ENCODE measurements at places on chromosomes 2 and 18.

DNA sequence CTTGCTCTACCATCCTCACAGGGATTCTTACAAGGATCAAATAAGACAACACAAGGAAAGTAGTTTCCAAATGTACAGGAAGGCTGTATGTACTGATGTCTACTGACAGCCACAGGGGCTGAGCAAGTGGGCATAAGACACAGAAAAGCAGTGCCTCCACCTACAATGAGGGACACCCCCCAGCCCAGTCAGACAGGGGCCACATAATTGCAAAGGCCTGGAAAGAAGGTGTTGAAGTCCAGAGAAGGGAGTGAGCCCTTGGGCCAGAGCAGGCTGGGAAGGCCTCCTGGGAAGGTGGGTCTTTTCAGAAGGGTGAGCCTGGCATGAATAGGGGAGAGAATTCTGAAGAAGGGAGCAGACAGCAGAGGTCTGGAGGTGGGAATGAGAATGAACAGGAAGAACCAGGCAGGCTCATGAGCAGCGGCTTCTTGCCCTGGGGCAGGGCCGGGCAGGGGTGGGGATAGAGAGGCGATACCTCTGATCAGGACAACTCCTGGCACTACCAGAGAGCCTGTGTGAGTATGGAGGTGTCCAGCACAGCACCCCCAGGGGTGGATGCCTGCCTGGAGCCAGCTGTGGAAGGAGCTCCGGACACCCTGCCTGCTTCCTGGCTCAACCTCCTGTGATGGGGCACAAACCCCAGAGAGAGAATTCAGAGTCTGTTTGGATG is 30.1 kb downstream of the HS1BP3 start:
- DNase-seq = no peak

GRCh38 chr2:42196070-42196402 is 26.9 kb downstream of the EML4 start:
- DNase-seq = no peak

GRCh38 chr2:233438573-233439147 is 84.4 kb downstream of the DGKD start:
- no peak for DNase-seq

DNA sequence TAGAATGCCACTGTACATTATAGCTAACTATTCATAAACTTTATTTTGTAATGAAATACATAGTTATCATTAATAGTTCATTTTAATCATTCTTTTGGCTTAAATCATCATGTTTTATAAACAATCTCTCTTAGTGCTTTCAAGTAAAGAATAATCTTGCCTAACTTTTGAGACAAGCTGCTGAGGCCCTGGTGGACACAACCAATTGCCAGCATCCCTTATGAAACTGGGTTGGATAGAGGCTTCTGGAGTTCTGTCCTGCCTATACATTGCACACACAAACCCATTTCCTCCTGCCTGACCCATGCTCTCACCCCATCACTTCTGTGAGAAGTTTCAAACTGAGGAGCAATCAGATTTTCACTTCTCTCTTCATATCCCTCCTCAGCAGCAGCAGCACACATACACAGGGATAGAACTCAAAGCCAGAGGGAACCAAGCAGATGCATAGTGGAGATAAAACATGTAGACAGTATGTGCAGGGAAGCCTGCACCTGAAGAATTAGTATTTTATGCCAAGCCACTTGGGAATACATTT is 450.0 kb upstream of the SLC14A2 start:
- no peak for DNase-seq

DNA sequence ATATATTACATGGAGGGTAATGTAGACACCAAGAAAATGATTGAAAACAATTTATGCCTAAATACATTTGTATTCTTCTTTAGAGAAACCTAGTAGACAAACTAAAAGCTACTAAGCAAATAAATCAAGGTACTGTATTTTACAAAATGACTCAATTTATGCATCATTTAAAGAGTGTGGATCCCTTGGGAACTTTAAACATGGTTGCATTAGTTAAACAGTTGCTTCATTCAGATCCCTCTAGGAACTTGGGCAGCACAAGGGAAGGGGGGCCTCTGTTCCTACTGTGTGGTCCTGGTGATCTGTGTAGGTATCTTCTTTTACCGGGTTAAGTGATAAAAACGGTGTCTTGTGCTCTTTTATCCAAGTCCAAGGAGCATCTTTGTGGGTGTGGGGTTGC is 31.5 kb upstream of the ATP8B1 start:
- DNase-seq = no peak
